ENCODE measurements at places on chromosomes 6 and 20.

- no peak for DNase-seq
Measured at GRCh38 chr20:53088786-53089185, 116.6 kb downstream of the TSHZ2 start.

DNA sequence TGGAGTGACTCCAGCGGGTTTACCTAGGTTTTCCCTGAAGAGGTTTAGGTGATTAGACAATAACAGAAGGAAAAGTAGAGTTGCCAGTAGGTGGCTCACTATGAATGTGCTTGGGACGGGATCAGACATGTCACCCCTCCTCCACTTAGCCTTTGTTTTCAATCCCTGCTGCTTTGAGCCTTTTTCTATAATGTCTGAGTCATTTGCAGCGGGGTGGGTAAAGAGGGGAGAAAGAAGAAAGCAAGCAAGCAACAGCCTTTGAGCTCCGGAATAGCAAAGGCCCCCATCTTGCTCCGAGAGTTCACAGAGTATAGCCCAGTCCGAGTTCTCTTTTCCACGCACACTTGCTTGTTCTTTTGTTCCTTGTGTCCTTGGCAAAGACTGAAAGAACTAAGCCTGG, 129.1 kb downstream of the PACRG start:
- DNase-seq, result no peak

DNA sequence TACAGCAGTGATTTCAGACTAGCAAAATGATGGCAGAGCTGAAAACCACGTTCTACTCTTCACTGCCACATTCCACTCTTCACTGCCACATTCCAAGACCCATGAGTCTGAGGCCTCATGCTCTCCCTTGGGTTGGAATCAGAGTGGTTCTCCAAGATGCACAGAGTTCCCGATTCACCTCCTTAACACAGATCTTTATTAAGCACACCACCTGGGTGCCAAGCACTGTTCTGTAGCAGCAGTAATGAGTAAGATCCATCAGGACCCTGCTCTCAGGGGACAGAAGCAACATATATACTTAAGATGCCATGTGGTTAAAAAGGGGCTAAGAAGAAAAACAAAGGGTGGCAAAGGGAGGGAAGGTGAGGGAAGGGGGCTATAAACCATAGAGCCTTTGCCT, 26.9 kb downstream of the TSHZ2 start:
- DNase-seq, result no peak

- DNase-seq, result peak; percentile 95
Measured at GRCh38 chr20:44496976-44497375, 21.3 kb downstream of the TTPAL start.

DNA sequence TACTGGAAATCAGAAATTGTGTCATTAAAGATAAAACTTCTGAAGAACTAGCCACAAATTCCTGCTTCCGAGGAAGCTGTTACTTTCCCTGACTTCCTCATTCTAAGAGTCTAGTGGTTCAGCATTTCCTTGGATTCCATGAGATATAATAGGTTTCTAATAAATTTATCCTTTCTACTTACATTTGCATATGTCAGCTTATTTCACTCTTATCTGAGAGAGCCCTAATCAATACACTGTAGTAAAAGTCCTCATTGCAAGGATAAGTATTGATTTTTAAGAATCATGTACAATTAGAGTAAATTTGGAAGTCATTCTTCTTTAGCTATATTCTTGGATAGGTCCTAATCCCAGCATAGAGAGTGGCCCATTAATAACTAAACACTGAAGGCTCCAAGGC, 16.9 kb upstream of the THEMIS start:
- no peak for DNase-seq

DNA sequence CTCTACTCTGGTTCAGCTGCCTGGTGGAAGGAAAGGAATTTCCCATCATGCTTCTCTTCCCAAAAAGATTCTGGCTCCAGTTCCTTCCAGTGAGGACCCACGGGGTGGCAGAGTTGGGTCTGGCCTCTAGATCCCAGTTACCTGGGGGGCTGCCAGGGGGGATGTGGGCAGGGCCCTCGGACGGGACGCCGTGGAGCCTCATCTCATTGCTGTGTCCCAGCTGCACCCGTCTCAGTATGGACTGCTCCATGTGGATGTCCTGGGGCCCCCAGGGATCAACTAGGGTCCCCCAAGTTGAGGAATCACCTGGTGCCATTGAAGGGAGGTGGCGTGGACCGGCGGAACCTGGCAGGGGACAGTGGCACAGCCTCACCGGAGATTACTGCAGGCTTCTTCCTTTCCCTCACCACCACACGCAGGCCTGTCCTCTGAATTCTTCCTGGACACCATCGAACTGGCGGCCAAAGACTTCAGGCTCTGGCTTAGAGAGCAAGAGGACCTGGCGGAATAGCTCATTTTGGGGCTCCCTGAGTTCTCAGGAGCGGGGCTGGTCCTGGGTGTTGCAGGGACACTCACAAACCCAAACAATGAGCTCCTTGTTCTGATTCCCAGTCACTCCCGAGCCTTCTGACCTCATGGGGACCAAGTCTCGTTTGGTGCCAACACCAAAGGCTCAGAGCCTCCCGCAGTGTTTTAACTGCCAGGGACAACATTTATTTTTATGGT, 8.5 kb downstream of the ZBP1 start:
- no peak for DNase-seq

DNA sequence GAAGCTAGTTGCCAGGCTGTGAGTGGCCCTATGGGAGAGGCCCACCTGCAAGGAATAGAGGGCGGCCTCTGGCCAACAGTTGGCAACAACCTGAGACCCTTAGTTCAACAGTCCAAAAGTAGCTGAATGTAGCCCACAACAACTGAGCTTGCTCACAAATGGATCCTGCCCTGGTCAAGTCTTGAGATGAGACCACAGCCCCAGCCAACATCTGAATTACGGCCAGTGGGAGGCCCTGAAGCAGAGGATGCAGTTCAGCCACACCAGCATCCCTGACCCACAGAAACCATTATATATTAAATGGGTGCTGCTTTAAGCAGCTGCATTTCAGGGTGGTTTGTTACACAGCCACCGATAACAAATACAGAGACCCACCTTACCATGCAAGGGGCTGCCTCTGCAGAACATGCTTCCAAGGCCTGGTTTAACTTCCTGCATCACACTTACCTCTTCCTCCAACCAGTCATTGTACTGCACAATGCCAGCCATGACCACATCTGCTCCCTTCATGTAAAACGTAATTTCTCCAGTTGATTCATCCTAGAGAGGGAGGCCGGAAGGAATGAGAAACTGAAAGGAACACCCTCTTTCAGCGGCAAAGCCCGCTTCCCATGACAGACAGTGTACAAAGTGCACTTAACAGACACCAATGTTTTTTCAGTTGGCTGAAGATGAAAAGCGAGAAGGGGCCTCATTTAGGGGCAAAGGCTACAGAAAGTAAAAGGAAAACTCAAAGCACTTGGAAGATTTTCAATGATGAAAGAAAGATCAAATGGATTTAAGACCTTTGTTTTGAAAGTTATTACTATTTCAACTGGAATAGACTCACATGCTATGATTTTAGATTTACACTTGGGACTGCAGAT, 86.2 kb upstream of the NFATC2 start:
- DNase-seq, result no peak

DNA sequence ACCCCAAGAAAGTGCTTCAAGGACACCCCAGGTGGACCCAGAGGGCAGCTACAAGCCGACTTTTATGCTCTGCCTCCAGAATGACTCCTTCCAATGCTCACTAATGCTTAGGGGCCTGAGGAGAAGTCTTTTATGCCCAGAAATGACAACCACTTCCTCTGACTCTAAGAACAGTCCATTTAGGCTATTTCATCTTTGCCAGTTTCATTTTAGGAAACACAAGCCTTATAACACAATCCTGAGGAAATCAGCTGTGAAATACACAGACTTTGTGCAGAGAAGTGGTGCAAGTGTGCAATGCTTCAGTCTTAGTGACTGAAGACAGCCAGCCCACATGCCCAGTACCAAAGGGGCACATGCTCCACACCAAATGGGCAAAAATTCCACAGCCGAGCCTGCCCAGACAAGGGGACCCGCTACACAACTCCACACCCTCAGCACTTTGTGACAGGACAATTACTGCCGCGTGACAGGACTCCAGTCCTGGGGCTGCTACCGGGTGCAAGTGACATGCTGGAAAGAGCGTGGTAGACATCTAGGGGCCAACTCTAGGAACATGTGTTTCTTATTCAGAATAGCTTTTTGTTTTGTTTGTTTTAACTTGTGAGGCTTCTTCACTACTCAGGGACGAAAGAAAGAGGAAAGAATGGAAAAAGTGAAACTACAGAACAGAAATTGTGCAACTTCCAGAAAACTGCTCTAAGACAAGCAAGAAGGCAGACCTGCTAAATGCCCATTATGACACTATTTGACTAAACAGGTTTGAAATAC, 28.2 kb upstream of the PLAGL1 start:
- DNase-seq, result no peak

- DNase-seq, result no peak
Measured at GRCh38 chr6:30349421-30350177, 4.6 kb downstream of the RPP21 start.

DNA sequence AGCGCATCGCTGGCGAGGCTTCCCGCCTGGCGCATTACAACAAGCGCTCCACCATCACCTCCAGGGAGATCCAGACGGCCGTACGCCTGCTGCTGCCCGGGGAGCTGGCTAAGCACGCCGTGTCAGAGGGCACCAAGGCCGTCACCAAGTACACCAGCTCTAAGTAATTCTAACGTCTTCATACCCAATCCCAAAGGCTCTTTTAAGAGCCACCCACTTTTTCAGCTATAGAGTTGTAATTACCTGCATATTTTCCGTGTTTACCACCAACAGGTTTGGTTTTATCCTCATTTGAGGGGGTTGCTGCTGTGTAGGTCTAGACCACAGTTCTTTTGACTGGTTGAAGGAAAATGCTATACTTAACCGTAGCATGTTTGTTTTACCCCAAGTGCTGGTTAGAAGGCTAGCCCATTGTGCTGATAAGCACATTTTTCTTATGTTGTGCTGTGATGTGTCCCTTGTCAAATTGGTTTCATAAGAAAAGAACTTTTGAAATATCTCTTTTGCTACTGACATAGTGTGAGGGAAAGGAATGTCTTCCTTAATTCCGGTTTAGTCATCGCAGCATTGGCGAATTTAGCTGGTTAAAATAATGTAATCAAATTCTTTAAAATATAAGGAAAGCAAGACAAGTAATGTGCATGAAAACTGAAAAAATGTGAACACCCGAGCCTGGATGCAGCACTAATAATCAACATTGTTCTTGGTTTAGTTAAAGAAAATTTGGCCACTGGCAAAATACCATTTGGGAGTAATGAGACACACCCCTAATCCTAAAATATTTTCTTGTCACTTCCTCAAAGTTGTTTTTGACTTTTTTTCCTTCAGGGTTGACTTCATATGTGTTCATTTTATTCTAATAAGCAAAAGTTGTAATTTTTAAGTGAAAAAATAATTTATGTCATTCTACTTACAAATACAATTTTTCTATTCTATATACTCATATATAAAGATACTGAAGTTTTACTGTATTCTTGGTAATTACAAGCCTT, 112.8 kb downstream of the HFE start:
- DNase-seq, result peak; percentile 69

DNA sequence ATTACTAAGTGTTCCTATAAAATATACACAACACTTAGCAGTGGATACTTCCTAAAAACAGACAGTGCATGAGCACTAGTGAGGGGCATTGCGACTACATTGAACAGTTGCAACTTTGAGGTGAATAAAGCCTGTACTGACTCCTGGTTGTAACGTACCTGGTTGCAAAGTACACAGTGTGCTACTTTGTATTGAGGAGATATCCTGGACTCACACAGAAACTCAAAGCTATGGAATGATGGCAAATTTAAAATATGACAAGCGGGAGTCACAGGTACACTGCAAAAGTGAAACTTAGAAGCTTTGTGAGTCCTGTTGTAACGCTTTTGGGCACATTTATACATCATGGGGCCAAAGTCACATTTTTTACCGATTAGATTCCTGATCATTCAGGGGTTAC, 55.6 kb upstream of the HLA-A start:
- no peak for DNase-seq

DNA sequence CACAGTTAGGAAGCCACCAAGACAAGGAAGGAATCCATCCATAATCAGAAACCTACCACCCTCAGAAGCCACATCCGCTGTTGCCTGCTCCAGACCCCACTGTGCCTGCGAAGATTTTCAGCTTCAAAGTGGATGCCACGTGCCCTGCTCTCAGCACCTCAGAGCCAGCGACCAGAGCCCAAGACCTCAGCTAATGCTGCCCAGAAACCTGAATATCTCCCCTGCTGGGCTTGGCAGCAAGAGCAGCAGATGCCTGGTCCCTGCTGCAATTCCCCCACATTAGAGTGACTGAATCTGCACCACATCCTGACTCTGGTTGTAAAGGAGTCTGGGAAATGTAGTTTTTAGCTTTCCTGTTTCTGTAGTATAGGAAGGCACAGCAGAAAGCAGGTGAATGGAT, 10.7 kb upstream of the ULBP3 start:
- peak; percentile 10 for DNase-seq

GRCh38 chr6:89500611-89501010, 67.7 kb downstream of the ANKRD6 start:
- DNase-seq, result no peak

DNA sequence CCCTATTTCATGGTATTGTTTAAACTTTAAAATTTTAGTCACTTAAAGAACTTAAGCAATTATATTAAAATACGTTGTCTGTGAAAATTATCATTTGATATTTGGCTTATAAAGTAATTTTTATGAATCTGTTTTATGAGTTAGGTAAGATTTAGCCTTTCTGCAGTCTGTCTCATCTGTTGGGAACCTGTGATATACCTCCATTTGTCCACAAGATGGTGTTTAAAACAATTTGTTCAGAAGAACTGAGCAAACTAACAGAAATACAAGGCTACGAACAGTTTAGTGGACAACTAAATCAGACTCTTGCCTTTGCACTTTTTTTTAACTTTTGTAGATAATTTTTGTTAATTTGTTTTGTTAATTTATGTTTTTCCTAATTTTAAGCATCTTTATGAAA, 92.4 kb downstream of the COL9A1 start:
- peak; percentile 46 for DNase-seq

DNA sequence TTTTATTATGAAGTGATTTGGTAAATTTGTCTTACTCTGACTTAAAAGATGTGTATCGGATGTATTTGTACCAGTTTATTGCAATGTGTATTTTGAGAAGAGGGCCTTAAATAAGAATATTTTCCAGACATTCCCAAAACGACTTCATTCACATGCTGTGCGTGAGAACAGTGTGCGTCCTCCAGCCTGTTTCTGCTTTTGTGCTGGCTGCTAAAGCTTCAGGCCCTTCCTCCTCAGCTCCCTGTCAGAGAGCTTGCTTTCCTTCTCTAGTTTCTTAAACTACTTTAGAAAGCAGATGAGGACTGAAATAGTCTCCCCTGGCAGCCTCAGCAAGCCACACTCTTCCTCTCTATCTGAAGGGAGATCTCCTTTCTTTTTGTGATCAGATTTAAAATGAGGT, 157.8 kb downstream of the SAMD5 start:
- no peak for DNase-seq

- no peak for DNase-seq
Measured at GRCh38 chr6:75202676-75203131, 3.1 kb downstream of the COL12A1 start.

DNA sequence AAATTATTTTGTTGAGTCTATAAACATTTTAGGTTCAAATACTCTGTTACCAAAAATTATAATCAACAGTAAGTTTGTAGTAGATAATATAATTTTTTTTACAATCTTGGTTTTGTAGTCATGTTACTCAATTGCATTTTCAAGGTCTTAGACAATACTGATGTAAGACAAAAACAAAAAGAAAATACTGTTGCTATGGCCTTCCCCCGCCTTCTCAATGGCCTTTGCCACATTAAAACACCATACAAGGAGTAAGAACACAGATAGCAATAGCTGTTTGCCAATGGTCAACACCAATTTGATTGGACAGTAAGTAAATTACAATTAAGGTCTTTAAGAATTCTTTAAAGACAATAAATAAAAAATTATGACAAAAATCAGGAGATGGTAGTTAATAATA, 450.2 kb downstream of the CDC5L start:
- DNase-seq, result no peak

All from RKO (cell line).